ENCODE measurements at places on chromosomes 7 and 10.

- no peak for DNase-seq
Measured at GRCh38 chr10:12198156-12198555, 2.2 kb downstream of the CDC123 start.

DNA sequence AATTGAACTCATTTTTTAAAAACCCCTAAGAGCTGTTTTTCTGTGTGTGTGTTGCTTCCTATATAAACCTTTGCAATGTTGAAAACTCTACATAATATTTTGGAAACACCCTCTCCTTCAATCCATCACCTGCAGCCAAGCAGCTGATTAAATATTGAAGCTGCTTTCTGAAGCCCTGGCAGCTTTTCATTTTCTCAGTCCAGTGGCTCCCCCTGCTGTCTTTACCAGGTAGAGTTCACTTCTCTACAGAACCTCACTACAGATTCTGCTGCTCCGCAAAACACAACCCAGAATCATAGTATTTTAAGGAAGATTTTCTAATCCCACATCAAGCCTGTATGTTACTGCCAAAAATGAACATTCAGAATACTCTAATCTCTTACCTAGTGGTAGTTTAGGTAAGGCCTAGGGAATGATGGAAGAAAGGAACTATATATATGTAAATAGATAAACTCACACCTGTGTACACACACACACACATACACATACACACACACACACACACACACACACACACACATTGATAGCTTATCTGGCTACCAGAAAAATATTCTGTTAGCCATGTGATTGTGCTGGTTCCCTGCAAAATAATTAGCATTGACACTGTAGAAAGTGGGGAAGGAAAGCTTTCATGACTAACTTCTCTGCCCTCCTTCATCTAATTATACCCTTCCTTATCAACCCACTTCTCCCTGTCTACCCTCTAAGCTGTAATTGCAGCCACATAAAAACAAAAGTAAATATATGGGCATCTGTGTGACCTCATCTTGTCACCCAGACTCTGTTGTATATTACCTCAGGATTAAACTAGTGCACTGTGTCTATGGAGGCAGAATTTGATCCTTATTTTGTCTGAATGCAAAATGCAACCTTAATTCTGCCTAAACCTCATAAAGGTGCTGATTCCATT is 229.5 kb upstream of the FZD1 start:
- DNase-seq, result peak; percentile 9

GRCh38 chr10:45657033-45657926 is 15.3 kb downstream of the ZFAND4 start:
- DNase-seq, result no peak

DNA sequence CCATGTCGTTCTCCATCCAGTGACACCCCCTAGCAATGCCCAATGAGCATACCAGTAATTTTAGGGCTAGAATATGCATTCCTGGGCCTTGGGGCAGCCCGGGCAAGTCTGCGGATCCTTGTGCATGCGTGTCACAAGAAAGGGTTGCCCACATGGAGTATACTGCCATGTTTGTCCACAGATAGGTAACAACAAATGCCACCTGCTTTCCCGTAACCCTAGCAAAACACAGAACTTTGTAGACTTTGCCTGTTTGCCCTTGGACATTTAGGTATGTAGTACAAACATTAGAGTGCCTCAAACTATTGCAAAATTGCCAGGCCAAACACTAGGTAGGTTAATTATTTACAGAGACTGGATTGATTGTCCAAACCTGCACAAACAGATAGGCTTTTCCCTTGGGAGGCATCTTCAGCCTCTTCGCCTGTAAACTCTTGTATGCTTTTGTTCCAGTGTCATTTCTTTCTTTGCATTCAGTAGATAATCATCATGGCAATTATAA is 117.0 kb downstream of the ADCY1 start:
- DNase-seq, result no peak

GRCh38 chr7:77903597-77903996 is 105.0 kb downstream of the PHTF2 start:
- DNase-seq, result no peak

- DNase-seq, result no peak
Measured at GRCh38 chr7:87330942-87331341, 14.5 kb upstream of the CROT start.

- no peak for DNase-seq
Measured at GRCh38 chr10:20743942-20744341, 153.2 kb downstream of the NEBL start.

DNA sequence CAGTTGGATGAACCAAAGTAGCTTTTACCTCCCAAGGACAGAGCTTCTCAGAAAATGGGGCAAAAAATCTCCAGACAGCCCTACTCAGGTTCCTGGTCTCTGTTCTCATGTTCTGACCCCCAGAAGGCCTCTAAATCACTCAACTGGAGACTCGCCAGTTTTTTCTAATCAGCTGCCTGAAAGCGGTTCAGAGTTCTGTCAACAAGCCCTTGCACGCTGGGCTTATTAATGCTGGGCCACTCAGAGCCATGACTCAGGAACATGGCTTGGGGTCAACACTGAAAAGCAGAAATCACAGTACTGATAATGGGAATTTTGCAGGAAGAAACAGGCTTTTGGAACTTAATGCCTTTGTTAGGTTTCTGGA is 15.3 kb downstream of the ECHDC3 start:
- DNase-seq, result no peak

- no peak for DNase-seq
Measured at GRCh38 chr10:22534849-22535604, 179.4 kb downstream of the PIP4K2A start.

- no peak for DNase-seq
Measured at GRCh38 chr10:93378997-93379730, 103.0 kb downstream of the MYOF start.

- no peak for DNase-seq
Measured at GRCh38 chr7:114670676-114671075, 251.2 kb upstream of the MDFIC start.

DNA sequence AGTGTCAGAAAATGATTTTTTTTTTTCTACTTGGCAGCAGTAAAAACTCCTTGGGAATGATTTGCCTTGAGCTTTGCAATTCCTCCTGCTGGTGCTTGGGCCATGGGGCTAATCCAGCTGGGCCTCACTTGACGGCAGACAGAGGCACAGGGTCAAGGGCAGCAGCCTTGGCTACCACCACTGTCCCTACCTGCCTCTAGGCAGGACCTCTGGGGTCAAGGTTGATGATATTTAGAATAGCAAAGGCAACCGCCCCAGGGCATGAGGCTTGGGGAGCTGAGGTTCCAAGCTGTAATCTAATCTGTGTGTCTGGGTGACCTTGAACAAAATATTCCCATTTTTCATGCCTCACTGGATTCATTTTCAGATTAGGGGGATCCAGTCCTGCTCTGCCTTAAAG is 327.4 kb downstream of the PLXNA4 start:
- no peak for DNase-seq

- no peak for DNase-seq
Measured at GRCh38 chr7:128854396-128854795, 8.3 kb upstream of the ATP6V1F start.

DNA sequence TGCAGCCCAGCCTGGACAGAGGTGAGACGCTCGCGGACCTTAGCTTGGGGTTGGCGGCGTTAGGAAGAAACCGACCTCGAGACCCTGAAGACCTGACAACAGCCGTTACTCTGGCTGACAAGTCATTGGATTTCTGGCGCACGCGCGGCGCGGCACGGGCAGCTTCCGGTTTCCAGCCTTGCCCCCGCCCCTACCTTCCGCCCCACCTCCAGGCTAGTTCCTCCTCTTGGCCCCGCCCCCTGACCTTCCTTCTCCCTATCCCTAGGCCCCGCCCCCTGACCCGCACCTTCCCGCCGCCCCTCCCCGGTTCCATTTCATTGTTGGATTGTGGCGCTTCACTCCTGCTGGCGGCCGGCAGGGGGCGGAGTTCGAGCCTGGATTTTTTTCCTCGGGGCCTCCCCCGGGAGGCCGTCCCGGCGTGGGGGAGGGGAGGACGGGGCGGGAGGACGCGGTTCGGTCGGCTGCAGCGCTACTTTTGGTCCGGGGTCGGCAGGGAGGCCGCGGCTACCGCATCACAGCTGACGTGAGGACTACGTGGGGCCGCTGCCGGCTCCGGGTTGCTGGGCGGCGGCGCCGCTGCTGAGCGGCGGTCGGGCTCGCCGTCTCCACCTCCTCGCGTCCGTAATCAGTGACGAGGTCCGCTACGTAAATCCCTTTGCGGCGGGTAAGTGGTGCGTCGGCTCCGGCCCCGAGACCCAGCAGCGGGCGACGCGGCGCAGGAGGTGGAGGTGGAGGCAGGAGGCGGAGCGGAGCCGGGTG is at the start of gene CREM:
Gene CREM, plus strand, starts transcription at position 317 of the 759 bp plus-strand sequence. CDS start 10,990 bp downstream, outside the sequence.
- peak; percentile 93 for DNase-seq

DNA sequence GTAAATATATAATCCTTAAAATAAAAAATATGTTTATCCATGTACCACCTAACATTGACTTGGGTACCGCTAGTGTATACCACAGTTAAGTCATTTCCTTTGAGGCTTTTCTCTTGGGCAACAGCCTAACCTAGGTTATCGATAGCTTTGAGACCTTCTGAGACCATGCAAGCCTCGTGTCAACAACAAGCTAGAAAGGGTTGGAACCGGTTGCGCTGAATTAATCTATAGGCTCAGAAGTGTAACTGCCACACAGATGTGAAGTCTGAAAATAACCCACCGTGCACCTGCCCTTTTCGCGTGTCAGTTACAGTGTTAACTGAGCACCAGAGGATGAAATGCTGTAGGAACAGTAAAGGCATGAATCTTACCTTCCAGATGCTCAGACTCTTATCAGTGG is 59.8 kb downstream of the ARID5B start:
- DNase-seq, result no peak

GRCh38 chr10:102234888-102235597 is 6.3 kb downstream of the PITX3 start:
- DNase-seq, result no peak

- no peak for DNase-seq
Measured at GRCh38 chr7:100200693-100201092, 19.1 kb upstream of the PVRIG start.

DNA sequence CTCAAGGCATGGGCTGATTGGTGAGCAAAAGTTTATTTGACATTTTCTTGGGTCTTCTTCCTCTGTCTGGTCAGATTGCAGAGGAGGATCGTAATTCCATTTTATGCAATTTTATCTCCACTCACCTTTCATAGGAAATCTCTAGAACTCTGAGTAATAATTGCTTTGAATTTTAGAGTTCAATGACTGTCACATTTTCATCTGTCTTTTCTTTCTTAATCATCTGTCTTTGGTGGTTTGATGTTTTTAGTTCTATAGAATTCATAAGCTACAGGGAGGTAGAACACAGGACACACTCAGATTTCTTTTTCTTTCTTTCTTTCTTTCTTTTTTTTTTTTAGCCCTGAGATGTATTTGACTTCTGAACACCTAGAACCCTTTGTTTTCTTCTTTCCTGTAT is 11.6 kb downstream of the GATA3 start:
- DNase-seq, result no peak

- peak; percentile 18 for DNase-seq
Measured at GRCh38 chr7:322111-322671, 32.2 kb downstream of the FOXL3 start.

GRCh38 chr7:137476937-137477336 is 133.4 kb upstream of the PTN start:
- no peak for DNase-seq

Measured in NK-92 treated with Interleukin-12 subunit alpha and Interleukin-12 subunit beta, amount 100 ng/mL, for 24 hours (cell line).